ENCODE measurements at places on chromosomes 1 and 21.

GRCh38 chr1:41533016-41533730 lies 48.7 kb upstream of the EDN2 start:
- DNase-seq: no peak

- no peak for DNase-seq
Observed at GRCh38 chr1:2288311-2288710, 60.2 kb downstream of the SKI start.

GRCh38 chr1:149928401-149928724 lies 760 bp upstream of the SF3B4 start:
- no peak for DNase-seq

GRCh38 chr1:95852483-95853070 lies 618.6 kb downstream of the RWDD3 start:
- no peak for DNase-seq

- no peak for DNase-seq
Observed at GRCh38 chr1:36816348-36816747, 218.0 kb downstream of the GRIK3 start.

- no peak for DNase-seq
Observed at GRCh38 chr1:82778612-82779011, 977.9 kb downstream of the ADGRL2 start.

DNA sequence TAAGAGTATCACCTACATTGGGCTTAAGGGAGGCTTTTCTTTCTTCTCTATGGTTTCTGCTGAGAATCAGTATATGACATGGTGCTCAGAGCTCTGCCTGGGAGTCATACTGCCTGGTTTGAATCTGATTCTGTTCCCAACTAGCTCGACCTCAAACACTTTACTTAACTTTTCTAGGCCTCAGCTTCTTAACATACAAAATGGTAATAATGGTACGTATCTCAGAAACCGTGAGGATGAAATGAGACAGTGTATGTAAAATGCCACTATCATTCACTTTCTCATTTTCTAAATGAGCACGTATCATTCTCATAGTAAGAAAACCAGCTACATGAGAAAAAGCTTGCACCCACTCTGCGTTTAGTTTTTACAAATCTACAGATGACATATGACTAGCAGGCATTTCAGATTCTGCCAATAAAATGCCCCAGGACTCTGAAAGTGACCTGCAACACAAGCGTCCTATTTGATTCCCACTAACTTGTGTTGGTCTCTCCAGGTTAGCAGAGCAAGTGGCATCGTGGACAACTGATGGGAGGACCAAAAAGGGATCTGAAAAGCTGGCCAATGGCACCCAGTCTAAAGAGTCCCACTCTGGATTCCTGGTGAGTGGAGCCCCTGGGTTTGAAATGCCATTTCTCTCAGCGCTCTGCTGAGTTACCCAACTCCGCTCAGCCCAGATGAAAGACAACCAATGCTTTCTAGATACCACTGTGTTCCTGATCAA lies 6.1 kb downstream of the CTNNBIP1 start:
- no peak for DNase-seq

DNA sequence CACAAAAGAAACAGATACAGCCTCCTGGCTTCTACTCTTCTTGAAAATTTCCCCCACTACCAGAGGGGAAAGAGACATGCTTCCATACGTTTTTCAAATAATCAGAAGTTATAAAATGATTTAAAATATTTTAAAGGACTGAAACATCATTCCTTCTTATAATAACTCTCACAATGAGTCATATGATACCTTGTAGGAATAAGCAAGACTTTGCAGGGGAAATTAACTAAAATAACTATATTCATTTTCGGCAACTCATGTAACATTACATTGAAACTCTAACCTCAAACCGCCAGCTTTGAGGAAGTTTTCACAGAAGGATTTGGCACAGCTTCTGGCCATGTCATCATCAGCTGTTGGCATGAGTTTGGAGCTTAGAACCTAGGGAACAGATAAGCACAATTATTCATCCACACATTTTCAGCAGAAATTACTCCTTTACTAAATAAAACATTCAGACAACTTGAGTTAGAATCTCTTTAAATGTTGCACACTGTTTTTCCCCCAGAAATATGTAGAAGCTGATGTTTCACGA lies 85.9 kb downstream of the USP24 start:
- no peak for DNase-seq

DNA sequence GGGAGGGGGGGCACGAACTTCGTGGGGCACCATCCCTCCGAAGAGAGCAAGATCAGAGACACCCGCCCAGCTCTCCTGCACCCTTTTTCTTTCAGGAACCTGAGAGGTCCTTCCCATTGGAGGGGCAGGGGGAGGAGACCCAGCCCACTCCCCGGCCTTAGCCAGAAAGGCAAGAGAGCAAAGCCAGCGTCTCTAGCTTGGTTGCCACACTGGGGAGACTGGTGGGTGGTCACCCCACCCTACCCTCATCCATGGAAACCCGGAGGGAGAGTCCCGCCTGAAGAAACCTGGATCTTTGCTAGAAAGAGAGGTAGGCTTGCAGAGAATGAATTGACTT lies 246 bp downstream of the ATP2B4 start:
- peak; percentile 79 for DNase-seq

- DNase-seq: no peak
Observed at GRCh38 chr1:67836769-67837168, 3.5 kb upstream of the GNG12 start.

DNA sequence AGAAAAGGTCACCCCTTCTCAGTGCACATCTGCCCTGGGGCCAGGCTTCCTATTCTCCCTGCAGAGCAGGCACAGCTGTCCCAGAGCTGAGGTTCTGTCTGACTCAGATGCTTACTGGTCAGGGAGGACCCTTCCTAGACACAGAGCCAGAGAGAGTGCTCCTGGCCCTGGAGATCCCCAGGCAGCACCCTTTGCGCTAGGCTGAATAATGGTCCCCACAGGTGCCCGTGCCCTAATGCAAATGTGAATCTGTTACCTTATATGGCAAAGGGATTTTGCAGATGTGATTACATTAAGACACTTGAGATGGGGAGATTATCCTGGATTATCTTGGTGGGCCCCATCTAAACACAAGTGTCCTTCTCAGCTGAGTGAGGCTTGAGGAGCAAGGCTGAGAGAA lies 2.6 kb upstream of the TNNI1 start:
- no peak for DNase-seq

DNA sequence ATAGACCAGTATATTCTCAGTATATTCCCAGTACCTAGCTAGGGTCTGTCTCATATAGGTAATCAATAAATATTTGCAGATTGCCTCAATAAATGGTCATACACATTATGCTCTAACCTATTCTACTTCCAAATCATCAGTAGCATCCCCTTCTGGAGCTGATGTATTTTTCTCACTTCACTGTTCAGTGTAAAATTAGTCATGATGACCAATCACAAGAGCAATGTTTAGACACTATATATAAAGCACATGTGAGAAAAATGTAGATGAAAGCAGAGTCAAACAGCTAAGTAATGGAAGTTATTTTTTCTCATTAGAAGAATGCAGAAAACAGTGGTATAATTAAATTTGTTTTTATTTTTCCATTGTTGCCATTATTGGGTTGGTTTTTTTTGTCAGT lies 34.7 kb downstream of the EPRS1 start:
- DNase-seq: no peak

DNA sequence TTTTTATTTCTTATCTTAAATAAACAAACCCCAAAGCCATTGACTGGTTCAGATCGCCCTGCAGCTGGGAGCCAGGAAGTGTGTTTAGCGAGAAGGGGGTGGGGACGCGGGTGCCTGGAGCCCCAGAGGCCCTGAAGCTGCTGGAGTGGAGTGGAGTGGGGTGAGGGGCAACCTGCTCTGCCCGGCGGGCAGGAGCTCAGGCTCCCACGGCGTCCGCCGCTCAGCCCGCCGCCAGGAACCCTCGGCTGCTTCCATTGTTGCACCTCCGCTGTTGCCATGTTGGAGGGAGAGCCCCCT lies 673 bp downstream of the PIK3C2B start:
- DNase-seq: peak; percentile 75

- no peak for DNase-seq
Observed at GRCh38 chr1:66312271-66312990, 221.5 kb upstream of the SGIP1 start.

DNA sequence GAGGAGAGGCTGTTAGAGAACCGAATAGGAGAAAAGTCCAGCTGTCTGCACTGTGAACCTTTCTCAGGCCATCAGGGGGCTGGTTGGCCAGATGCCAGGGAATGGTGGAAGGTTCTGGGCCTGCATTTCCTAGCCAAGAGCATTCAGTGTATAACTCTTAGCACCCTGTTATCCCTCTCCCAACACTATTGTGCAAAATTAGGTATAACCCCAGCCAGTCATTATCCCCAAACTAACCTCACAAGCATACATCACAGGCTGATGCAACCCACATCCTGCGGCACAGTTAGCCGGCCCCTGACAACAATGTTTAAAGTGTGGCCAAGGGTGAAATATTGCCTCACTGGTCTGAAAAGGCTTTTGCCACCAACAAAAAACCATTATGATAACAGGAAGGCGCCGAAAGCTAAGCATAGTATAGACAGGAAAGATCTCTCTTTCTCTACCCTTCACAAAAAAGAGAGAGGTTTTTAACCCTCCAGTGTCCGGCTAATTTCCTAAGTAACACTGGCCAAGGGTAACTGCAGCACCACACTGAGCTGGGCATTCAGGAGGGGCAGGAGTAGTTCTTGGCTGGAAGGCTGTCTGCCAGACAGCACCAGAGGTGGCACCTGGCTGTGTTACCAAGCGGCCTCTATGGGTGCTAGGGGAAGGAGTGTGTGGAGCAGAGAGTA lies 77.3 kb upstream of the BCAR3 start:
- no peak for DNase-seq

DNA sequence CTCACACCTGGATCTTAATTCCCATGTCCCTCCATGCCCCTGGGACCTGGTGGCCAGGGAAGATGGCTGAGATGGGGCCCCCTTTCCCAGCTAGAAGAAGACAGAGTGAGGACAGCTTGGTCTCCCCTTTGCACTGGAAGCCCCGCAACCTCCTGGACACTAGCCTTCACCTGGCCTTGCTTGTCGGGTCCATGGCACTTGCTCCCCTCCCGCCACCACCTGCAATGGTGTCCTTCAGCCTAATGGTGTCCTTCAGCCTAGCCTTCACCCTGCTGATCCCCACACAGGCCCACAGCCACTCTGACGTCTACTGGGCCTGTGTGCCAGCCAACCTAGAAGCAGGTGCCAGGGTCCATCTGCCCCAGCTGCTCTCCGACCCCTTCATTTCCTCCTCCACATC lies 45.9 kb upstream of the EDN2 start:
- no peak for DNase-seq

GRCh38 chr1:65197636-65198035 lies 49.6 kb downstream of the AK4 start:
- no peak for DNase-seq

GRCh38 chr1:1677718-1678580 lies 14.6 kb downstream of the SLC35E2B start:
- no peak for DNase-seq

DNA sequence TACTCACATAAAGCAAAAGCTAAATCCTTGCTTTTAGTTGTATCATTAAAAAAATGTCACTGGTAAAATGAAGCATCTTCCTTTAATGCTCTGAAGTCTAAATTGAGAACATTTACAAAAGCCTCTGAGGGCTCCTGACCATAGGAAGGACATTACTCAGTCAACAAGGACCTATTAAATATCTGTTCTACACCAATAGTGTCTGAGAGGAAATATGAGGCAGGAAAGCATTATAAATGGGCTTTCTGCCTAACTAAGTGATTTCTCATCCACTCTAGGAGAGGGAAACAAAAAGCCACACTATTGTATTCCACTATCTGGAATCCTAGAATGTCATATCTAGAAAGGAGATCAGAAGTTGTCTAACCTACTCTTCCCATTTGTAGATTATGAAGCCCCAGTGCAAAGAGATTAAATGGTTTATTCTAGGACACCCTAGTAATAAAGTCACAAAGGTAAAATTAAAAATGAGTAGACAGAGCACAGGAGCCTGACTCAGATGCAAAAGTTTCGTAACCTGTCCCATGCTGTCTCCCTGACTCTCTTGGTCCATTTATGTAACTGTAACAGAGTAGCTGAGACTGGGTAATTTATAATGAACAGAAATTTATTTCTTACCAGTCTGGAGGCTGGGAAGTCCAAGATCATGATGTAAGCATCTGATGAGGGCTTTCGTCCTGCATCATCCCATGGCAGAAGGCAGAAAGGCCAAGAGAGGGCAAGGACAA lies 17.6 kb downstream of the RGS1 start:
- DNase-seq: no peak

DNA sequence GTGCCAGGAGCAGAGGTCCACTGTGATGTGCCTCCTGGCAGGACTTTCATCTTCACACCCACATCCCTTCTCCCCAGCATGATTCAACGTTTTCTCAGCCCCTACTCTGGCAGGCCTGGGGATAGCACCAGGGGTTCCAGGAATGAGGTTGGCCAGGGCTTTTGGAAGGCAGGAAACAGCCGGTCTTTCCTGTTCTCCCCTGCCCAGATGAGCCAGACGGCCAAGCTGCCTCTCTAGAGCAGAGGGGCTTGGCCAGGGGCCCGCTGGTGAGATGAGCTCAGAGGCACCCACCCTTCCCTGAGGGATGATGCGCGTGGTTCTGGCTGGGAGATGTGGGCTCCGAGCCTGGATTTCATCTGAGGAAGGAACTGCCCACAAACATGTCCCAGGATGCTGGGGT lies 4.3 kb upstream of the MFAP2 start:
- DNase-seq: no peak

DNA sequence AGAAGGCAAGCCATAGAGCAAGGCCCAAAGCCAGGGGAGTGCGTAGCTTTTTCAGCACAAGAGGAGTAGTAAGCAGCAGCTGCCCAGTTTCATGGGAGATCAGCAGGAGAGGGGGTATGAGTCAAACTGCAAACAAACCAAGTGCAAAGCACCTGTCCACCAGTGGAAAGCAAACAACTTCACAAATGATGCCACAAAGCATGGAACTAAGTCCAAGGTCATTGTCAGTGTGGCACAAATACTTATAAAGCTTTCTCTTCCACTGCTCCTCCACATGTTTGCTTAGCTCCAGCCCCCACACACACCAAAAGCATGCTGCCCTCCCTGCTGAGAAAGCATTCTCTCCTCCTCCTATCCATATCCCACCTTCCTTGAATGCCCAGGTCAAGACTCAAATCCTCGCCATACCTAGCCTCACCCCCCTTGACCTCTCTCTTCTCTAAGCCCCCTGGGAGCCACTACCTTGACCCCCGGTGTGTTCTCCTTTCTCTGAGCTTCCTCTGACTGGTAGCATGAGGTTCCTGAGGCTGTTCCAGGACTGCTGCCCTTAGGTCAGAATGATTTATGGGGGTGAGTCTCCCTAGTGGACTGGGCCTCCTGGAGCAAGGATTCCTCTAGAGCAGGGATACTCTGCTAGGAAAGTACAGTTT lies 70.4 kb downstream of the DMAP1 start:
- peak; percentile 21 for DNase-seq

- no peak for DNase-seq
Observed at GRCh38 chr1:94530373-94530878, 11.1 kb downstream of the F3 start.

GRCh38 chr1:70084314-70084915 lies 121.0 kb downstream of the LRRC40 start:
- DNase-seq: no peak

Data from NCI-H1105 treated with DMSO at 0.1 percent for 48 hours (cell line).